ENCODE measurements at places on chromosomes 16 and 17.

GRCh38 chr16:86925067-86925791 lies 346.9 kb downstream of the FOXL1 start:
- DNase-seq = no peak
- H3K4me1 ChIP-seq = no peaks in the 10 kb centered on the region
- no peak overlapping the region for H3K4me3 ChIP-seq
- H3K27ac ChIP-seq = no peak overlapping the region
- no peaks in the 10 kb centered on the region for H3K36me3 ChIP-seq

GRCh38 chr17:74031316-74032090 lies 172.0 kb upstream of the RPL38 start:
- H3K4me3 ChIP-seq = no peak overlapping the region
- H3K27me3 ChIP-seq = peaks cover 35% of the 10 kb centered on the region
- no peak overlapping the region for H3K27ac ChIP-seq
- H3K4me1 ChIP-seq = no peaks in the 10 kb centered on the region

DNA sequence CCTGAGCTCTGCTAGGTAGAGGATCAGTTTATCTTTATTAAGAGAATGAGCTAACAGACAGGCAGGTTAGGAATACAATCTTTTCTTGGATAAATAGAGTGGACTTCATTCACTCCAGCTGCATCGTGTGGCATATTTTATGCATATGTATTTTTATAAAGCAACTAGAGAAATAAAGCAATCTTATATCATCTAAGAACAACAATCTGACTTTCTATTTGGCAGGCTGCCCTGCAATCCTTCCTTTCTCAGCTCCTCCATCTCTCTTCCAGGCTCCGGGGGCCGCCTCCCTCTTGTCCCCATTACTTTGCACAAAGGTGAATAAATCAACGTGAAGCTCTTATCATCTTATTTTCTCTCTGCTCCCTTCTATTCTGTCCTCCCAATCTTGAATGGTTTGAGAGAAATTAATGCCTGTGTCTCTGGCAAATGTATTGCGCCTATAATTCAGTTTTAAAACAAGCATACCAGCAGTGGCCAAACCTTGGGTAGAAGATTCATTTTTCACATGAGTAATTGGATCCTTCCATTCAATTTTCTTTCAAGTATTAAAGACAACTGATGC lies 64.5 kb downstream of the HS3ST3A1 start:
- H3K4me1 ChIP-seq = no peaks in the 10 kb centered on the region
- no peaks in the 10 kb centered on the region for H3K36me3 ChIP-seq
- no peak overlapping the region for H3K27ac ChIP-seq
- H3K4me3 ChIP-seq = no peak overlapping the region

GRCh38 chr16:71610447-71610846 lies 15.5 kb upstream of the MARVELD3 start:
- H3K4me1 ChIP-seq = no peaks in the 10 kb centered on the region
- no peak overlapping the region for H3K27ac ChIP-seq
- no peaks in the 10 kb centered on the region for H3K27me3 ChIP-seq
- no peaks in the 10 kb centered on the region for H3K36me3 ChIP-seq

DNA sequence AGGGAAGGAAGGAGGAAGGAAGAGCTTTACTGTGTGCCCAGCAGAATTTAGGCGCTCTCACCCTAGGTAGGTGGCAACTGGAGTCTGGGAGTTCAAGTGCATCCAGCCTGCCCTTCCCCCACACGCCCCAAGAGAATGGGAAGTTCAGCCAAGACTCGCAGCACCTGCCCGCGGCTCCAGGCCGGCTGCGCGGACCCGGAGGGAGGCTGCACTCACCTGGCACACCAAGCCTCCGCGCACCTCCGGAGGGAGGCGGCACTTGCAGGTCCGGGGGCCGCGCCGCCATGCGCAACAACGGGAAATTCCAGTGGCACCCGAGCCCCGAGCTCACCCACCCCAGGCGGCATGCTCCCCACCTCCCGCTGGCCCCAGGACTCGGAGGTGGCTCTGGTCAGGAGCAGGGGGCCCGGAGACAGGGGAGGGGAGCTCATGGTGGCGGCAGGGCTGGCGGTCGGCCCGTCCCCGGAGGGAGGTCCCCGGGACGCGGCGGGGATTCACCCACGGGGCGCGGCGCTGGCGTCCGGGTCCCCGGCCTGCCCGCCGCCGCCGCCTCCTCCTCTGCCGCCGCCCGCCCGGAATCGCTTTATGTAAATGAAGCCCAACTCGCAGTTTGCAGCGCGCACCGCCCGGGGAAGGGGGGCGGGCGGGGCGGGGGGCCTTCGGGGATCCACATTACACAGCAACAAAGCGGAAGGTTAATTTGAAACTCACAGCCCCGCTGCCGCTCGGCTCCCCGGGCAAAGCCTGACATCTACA lies at the start of gene ZFHX3:
Gene ZFHX3 (minus strand): TSS at position 593 of the 756 bp plus-strand sequence. CDS start 87,983 bp downstream, outside the sequence.
- no peaks in the 10 kb centered on the region for H3K27me3 ChIP-seq
- H3K27ac ChIP-seq = peak within 1 kb of the TSS; percentile 83
- no peak for DNase-seq
- peaks cover 55% of the 10 kb centered on the region for H3K4me1 ChIP-seq
- no peaks in the 10 kb centered on the region for H3K36me3 ChIP-seq

- no peaks in the 10 kb centered on the region for H3K4me1 ChIP-seq
- H3K4me3 ChIP-seq = no peak overlapping the region
- no peak overlapping the region for H3K27ac ChIP-seq
- H3K27me3 ChIP-seq = no peaks in the 10 kb centered on the region
- DNase-seq = no peak
These were observed 40.2 kb downstream of the SMG6 start for GRCh38 chr17:2263183-2264066.

DNA sequence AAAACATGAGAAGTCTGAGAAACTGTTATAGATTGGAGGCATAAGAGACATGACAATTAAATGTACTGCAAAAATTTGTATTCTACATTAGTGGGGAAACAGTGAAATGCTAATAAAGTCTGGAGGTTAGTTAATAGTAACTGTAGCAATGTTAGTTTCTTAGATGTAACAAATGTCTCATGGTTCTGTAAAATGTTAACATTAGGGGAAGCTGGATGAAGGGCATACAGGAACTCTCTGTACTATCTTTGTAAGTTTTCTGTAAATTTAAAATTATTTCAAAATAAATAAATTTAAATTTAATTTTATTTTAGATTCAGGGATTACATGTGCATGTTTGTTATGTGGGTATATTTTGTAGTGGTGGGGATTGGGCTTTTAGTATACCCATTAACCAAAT lies 70.0 kb upstream of the IRX6 start:
- DNase-seq = no peak
- no peaks in the 10 kb centered on the region for H3K36me3 ChIP-seq
- H3K4me3 ChIP-seq = no peak overlapping the region
- H3K27ac ChIP-seq = no peak overlapping the region
- no peaks in the 10 kb centered on the region for H3K4me1 ChIP-seq

DNA sequence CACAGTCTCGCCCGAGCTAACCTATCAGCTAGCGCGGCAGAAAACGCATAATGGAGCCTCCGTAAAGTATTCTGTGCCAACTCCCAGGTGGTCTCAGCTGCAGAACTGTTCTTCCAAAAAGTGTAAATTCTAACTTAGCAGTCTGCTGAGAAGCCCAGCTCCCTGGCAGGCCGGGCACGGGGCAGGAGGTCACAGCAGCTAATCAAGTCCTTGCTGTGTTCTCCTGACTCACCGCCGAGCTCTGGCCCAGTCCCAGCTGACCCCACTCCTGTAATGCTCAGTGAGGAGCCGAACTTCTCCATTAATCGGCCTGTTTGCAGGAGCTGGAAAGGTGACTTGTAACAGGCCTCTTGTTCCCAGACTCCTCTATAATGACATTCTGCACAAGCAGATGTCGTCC lies 193.3 kb downstream of the IRX3 start:
- no peaks in the 10 kb centered on the region for H3K36me3 ChIP-seq
- no peaks in the 10 kb centered on the region for H3K27me3 ChIP-seq
- no peak overlapping the region for H3K4me3 ChIP-seq
- no peaks in the 10 kb centered on the region for H3K4me1 ChIP-seq
- DNase-seq = no peak
- H3K27ac ChIP-seq = no peak overlapping the region

- peak within 1 kb of the TSS; percentile 94 for H3K4me3 ChIP-seq
- peak; percentile 83 for DNase-seq
- peak within 1 kb of the TSS; percentile 91 for H3K27ac ChIP-seq
- peaks cover 25% of the 10 kb centered on the region for H3K4me1 ChIP-seq
- peaks cover 7% of the 10 kb centered on the region for H3K36me3 ChIP-seq
- H3K27me3 ChIP-seq = no peaks in the 10 kb centered on the region
These were observed at the start of gene ORC6 for GRCh38 chr16:46689365-46690280. Gene ORC6, plus strand, starts transcription at chr16:46689659. Its CDS starts 47 bp downstream, at chr16:46689706.

DNA sequence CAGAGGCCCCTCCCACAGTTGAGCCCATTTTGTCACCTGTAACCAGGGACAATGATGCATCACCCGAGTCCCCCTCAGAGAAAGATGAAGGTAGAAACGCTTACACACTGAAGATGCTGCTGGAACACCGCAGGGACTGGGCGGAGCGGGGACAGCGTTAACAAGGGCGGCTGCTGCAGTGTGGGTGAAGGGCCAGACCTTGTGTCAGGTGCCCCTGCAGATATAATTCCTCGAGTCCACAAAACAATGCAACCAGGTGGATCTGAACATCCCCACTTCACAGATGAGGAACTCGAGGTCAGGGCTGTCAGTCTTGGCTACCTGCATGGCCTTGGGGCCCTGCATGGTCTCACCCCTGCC lies 6.3 kb upstream of the MAPK7 start:
- no peak overlapping the region for H3K4me3 ChIP-seq
- DNase-seq = no peak
- no peaks in the 10 kb centered on the region for H3K36me3 ChIP-seq
- H3K27ac ChIP-seq = no peak overlapping the region

DNA sequence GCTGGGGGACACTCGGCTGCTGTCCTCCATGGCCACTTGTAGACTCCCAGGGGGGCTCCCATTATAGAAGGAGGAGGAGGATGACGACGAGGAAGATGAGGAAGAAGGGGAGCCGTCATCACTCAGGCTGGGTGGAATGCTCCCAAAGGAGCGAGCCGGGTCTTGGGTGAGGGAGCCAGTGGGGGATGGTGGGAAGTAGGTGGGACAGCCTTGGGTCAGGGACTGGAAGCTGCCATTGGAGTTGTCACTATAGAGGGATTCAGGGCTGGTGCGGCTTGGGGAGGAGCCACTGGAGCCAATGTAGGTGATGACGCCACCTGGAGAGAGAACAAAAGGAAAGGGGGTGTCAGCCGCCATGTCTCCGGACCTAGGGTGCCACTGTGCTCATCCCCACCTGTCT lies 3.3 kb downstream of the NR1D1 start:
- no peak for DNase-seq
- peaks cover 32% of the 10 kb centered on the region for H3K4me1 ChIP-seq
- no peaks in the 10 kb centered on the region for H3K27me3 ChIP-seq
- H3K27ac ChIP-seq = no peak overlapping the region

DNA sequence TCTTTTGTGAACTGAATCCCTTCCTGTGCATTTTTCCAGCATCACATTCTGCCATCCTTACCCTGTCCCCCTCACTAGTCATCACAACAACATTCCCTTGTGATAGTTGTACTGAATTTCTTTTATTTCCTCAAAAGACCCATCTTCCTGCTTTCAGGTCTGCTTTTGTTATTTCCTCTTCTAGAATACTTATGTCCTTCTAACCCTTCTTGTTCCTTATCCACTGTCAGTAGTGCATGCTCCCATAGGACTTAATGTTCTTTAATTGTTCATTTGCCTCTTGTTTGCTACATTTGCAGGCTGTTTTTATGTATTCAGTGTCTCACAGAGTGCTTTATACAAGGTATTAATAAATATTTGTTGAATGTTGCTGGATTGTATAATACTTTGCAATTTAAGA lies 73.0 kb downstream of the BCAS3 start:
- no peak overlapping the region for H3K27ac ChIP-seq
- no peaks in the 10 kb centered on the region for H3K27me3 ChIP-seq
- H3K4me3 ChIP-seq = no peak overlapping the region
- no peak for DNase-seq
- no peaks in the 10 kb centered on the region for H3K4me1 ChIP-seq

DNA sequence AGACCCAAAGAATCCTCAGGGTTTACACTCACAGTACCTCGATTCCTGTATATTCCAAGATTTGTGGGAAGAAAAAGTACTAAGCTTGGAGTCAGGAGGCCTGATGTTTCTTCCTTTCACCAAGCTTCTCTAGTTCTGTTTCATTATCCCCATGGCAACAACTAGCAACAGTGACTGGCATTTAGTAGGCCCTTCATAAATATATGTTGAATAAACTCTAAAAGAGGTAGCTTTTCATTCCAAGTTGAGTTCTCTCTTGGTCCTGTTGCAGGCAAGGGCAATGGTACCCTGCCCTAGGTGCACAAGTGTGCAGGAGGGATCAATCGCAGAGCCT lies 527 bp upstream of the UBE2Z start:
- peak overlapping the region; percentile 62 for H3K4me3 ChIP-seq
- peak overlapping the region; percentile 94 for H3K27ac ChIP-seq
- peaks cover 20% of the 10 kb centered on the region for H3K36me3 ChIP-seq
- no peak for DNase-seq
- H3K4me1 ChIP-seq = peaks cover 37% of the 10 kb centered on the region

DNA sequence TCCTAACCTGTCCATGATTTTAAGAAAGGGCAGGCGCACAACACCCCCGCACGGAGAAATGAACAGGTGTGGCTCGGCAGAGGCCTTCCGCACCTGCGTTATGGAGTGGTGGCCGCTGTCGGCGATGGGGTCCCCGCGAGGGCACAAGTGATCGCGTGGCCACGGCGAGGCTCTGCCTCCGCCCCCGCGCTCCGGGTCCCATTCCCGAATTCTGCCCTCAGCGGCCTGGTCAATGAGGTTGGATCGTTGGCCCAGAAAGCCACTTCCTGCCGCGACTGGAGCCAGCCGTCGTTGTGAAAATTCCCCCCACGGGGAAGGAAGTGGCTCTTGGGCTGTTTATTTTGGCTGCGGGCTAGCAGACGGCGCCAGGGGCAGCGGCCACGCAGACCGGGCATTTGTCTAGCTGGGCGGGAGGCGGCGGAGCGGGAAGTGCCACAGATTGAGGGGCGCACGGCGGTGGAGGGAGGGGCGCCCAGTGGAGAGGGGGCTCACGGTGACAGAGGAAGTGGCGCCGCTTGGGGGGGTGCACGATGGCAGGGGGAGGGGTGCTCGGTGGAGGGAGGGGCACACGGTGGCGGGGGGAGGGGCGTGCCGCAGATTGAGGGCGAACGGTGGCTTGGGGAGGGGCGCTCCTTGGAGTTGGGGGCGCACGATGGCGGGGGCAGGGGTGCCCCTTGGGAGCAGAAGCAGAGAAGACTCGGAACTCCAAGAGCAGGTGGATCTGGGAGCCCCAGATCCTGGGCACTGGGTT lies 25.0 kb downstream of the MRC2 start:
- peak overlapping the region; percentile 68 for H3K4me3 ChIP-seq
- DNase-seq = no peak
- H3K27me3 ChIP-seq = no peaks in the 10 kb centered on the region
- no peaks in the 10 kb centered on the region for H3K36me3 ChIP-seq
- peak overlapping the region; percentile 85 for H3K27ac ChIP-seq

GRCh38 chr17:47180337-47180736 lies 8.8 kb downstream of the CDC27 start:
- no peak for DNase-seq
- H3K4me1 ChIP-seq = peaks cover 4% of the 10 kb centered on the region
- H3K27me3 ChIP-seq = no peaks in the 10 kb centered on the region

GRCh38 chr17:63819131-63819530 lies 8.1 kb upstream of the PSMC5 start:
- no peaks in the 10 kb centered on the region for H3K27me3 ChIP-seq
- DNase-seq = no peak
- H3K27ac ChIP-seq = no peak overlapping the region
- no peak overlapping the region for H3K4me3 ChIP-seq

- H3K4me1 ChIP-seq = no peaks in the 10 kb centered on the region
- no peaks in the 10 kb centered on the region for H3K36me3 ChIP-seq
- no peak overlapping the region for H3K4me3 ChIP-seq
These were observed 80.2 kb upstream of the SMURF2 start for GRCh38 chr17:64742326-64742725.

Measured in Panc1 (cell line).